NCI-H2171 treated with DMSO at 0.1 percent for 48 hours (cell line): ENCODE measurements at places on chromosomes 5 and 9.

GRCh38 chr9:120870206-120870605 lies 6.8 kb downstream of the PHF19 start:
- no peak for DNase-seq

DNA sequence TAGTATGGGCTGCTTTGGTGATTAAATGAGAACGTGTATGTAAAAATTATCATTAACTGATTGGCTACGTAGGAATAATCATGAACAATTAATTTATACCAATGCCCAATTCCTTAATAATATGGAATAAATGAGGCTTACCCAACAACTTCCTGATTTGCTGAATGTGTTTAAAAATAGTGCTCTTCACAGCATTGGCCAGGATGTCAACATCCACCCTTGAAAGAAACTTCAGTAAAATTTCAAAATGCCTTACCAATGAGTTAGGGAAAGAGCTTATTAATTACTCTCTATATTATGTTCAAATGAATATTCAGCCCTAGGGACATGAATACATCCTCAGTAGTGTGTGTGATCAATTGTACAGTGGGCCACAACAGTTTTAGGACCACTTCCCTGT lies 401.4 kb downstream of the PSAT1 start:
- no peak for DNase-seq

DNA sequence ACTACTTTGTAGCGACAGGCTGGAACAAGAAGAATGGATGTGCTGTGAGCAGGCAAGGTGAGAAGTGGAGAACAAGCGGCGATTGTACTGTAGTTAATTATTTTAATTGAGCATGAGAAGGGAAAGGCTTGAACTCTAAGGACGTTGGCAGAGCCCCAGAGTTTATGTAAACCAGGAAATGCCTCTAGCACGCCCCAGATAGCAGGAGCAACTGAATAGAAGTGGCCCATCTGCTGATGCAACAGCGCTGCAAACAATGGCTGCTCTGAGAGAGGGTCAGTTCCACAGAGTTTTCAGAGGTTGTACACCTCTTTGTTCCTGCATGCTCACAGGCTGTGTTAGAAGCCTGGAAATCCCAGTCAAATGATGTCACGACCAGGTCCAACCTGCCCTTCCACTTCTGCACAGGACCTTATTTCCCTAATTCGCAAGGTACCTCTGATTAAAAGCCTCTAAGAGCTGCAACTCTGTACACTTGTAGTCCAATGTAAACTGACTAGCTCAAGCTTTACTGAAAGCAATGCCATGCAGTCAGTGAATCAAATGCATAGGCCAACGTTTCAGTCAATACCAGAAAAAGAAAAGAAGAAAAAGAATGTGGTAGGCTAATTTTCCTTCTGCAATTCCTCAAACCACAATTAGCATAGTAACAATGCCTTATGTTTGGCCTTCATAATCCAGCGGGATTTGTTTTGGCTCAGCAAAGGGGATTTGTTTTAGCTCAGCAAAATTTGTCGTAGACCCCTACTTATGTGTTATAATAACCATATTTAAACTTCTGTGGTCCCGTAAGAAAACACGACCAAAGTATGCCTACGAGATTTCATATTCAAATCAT lies 119.6 kb upstream of the RETREG1 start:
- DNase-seq: peak; percentile 25

DNA sequence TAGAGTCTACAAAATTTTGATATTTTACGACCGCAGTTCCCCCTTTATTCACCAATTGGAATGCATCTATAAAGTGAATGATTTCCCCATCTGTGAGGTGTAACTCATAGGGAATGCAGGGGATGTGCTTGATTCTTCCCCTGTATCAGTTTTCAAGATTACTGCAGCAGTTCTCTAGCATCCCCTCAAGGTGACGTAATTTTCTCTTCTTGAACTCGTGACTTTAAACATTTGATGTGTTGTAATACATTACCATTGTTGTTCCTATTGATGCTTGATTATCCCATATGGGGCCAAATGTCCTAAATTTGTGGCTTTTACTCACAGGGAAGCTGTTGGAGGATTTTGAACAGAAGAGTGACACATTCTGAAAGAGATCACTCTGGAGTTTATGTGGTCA lies 240.2 kb downstream of the CD180 start:
- DNase-seq: no peak

DNA sequence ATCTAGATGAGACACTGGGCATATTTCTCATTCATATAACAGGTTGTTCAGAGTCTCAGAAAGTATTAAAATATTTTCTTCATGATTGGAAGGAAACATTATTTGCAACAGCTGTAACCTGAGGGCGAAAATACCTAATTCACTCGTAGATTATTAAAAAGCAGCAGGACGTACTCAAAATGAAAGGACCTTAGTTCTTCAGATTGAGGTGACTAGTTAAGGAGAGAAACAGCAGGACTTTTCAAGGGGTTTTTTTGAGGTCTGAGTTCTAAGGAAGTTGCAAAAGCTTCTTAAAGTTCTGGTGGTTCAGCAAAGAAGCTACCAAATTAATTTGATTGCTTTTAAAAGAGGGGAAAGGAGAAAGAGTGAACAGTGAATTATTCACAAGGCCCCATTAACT lies 174.9 kb downstream of the TMEM161B start:
- no peak for DNase-seq

- no peak for DNase-seq
Measured at GRCh38 chr5:102115736-102116135, 180.3 kb downstream of the SLCO4C1 start.

- no peak for DNase-seq
Measured at GRCh38 chr9:113808391-113809358, 67.4 kb upstream of the ZNF618 start.

DNA sequence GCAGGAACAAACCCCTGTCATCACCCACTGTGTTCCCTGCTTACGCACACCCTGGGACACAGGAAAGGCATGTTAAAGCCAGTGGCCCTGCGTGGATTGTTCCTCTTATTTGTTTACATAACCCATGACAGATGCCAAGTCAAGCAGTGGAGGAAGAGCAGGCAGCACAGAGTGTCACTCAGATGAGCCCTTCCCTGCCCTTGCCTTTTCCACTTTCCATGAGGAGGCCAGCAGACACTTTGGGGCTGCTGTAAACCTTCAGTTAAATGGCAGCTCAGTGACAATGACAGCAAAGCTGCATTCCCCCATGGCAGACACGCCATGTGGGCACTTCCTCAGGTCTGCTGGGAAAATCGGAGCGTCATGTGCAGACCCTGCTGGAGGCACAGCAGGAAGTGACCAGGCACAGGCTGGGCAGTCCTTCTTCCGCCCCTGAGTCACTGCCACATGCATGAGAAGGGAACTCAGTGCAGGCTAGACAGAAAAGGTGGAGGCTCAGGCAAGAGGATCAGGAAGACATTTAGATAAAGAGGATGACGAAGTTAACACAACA lies 216.8 kb upstream of the PIK3R1 start:
- DNase-seq: no peak
